A549 treated with Hydrocortisone at 1 μM for 4 hours (cell line): ENCODE measurements at places on chromosomes 5 and 9. TPM values are rescaled to one million over a fixed set of nuclear protein-coding genes. Genes with fewer than 3 reads are reported as not detected.

FUBP3 gene
- 42.8 to 61.4 TPM (median 48.4 TPM) in 5 replicates for total RNA-seq

TSSK1B gene
- not detected in 5 replicates for total RNA-seq

GHR gene
- 0.02 to 0.03 TPM (median 0.02 TPM) in 3 of 5 replicates, not detected in the others for total RNA-seq

WDR36 gene
- total RNA-seq, result 11.4 to 19.0 TPM (median 14.8 TPM) in 5 replicates

HTR1A gene
- not detected in 5 replicates for total RNA-seq
